ENCODE measurements at places on chromosomes 5 and 9. TPM values are rescaled to one million over a fixed set of nuclear protein-coding genes. Genes with fewer than 3 reads are reported as not detected.

Gene DMRT2
- total RNA-seq = not detected

GRCh38 chr5:93395010-93395409 is 186.0 kb downstream of the NR2F1-AS1 start:
- no peaks in the 10 kb centered on the region for H3K4me1 ChIP-seq
- H3K4me3 ChIP-seq = no peak overlapping the region
- DNase-seq = no peak
- no peaks in the 10 kb centered on the region for H3K36me3 ChIP-seq
- H3K27me3 ChIP-seq = no peaks in the 10 kb centered on the region

Gene SMIM32
- not detected for total RNA-seq

DNA sequence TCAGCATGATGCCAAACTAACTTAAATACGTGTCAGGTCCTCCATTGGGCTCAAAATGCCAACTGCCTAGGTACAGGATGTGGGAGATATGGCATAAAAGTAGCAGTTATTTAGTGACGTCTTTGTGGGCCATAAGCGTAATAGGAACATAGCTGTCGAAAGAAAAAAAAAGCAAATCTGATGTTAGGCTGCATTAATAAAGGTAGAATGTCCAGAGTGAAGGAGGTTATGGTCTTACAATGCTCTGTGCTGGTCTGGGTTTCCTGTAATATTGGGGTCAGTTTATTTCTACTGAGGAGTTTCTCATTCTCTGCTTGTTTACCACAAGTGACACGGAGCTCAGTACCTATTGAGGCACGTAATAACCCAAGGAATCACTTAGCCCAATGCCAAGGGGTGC is 33.4 kb upstream of the SYNPO start:
- DNase-seq = no peak
- H3K27ac ChIP-seq = peak overlapping the region; percentile 94
- H3K27me3 ChIP-seq = no peaks in the 10 kb centered on the region
- no peak overlapping the region for H3K4me3 ChIP-seq

DNA sequence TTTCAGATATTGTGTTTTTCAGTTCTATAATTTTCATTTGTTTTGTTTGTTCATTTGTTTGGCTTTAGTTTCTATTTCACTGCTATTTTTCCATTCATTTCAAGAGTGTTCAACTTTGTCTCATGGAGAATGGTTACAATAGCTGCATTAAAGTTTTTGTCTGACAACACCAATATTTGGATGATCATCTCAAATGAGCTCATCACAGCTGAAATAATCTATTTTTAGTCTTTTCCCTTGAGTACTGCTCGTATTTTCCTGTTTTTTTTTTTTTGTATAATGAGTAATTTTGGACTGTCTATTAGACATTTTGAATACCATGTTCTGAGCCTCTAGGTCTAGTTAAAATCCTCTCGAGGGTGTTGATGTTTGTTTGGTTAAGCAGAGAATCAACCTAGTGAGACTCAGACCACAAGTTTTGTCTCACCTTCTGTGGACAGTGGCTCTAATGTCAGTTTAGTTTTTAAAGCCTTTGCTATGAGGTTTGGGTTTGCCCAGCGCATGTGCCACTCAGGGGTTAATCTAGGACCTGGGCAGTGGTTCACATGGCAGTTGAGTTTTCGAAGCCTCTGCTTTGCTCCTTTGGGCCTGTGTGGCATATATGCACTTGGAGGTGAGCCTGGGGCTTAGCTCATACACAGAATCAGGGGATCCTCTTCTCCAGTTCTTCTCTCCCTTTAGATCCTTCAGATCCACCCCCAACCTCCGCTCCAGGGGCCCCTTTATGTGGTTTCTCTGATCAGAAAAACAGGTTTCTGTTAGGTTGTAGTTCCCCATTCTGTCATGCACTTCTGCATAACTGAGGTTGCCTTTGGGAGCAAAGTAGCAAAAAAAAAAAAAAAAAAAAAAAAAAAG is 79.8 kb downstream of the ARSB start:
- H3K27me3 ChIP-seq = no peaks in the 10 kb centered on the region
- DNase-seq = no peak
- H3K27ac ChIP-seq = peak overlapping the region; percentile 5
- H3K4me1 ChIP-seq = peaks cover 48% of the 10 kb centered on the region
- H3K36me3 ChIP-seq = no peaks in the 10 kb centered on the region

Gene GRXCR2
- not detected for total RNA-seq

GRCh38 chr5:98308960-98309359 is 464.5 kb upstream of the RGMB start:
- no peaks in the 10 kb centered on the region for H3K4me1 ChIP-seq
- no peaks in the 10 kb centered on the region for H3K36me3 ChIP-seq
- no peak overlapping the region for H3K27ac ChIP-seq

Gene CDH6
- 3.2 TPM for total RNA-seq

DNA sequence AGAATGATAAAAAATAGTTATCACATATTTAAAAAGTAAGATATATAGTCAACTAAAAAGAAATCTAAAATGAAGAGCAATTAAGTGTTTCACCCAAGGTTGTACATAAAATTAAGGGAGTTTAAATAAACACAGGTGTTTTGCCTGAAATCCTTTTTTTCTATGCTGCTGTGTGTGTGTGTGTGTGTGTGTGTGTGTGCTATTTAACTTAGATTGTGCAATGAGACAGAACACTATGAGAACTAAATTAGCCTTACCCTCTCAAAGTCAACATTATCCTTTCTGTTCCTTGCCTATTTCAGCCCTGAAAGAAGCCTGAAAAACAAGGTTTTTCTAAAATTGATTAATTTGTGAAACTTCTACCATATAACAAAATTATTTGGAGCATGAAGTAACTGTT is 516.2 kb downstream of the ELAVL2 start:
- no peaks in the 10 kb centered on the region for H3K36me3 ChIP-seq
- H3K27me3 ChIP-seq = no peaks in the 10 kb centered on the region
- H3K27ac ChIP-seq = no peak overlapping the region
- H3K4me1 ChIP-seq = no peaks in the 10 kb centered on the region

GRCh38 chr9:135770203-135770535 is 68.2 kb downstream of the KCNT1 start:
- no peaks in the 10 kb centered on the region for H3K27me3 ChIP-seq
- H3K27ac ChIP-seq = no peak overlapping the region
- H3K36me3 ChIP-seq = no peaks in the 10 kb centered on the region

Gene AQP7
- 1.9 TPM for total RNA-seq

Gene OR1L1
- total RNA-seq = not detected

Gene AGXT2
- not detected for total RNA-seq

DNA sequence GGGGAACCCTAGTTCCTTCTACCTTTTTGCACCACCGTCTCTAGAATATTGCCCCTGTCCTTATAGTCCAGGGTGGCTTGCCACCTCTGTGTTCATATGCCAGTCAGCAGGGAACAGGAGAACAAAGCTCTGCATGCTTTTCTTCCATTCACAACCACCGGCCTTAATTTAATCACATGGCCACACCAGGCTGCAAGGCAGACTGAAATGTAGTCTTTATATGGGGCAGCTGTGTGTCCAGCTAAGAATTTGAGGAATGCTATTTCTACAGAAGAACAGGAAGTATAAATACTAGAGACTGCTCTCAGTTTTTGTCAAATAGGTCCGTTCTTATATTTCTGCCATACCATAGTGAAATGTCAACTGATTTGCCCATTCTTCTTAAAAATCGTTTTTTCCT is 5.8 kb downstream of the C5orf22 start:
- peaks cover 27% of the 10 kb centered on the region for H3K36me3 ChIP-seq
- peaks cover 11% of the 10 kb centered on the region for H3K4me1 ChIP-seq
- no peak overlapping the region for H3K4me3 ChIP-seq
- no peak for DNase-seq
- H3K27ac ChIP-seq = no peak overlapping the region
- no peaks in the 10 kb centered on the region for H3K27me3 ChIP-seq

Gene FABP6
- not detected for total RNA-seq

GRCh38 chr5:132325691-132326090 is 31.5 kb downstream of the SLC22A4 start:
- DNase-seq = no peak
- no peaks in the 10 kb centered on the region for H3K4me1 ChIP-seq
- no peak overlapping the region for H3K27ac ChIP-seq
- H3K4me3 ChIP-seq = no peak overlapping the region
- no peaks in the 10 kb centered on the region for H3K27me3 ChIP-seq

Gene TMEM8B
- 14.6 TPM for total RNA-seq

GRCh38 chr9:91245431-91246313 is 116.0 kb downstream of the AUH start:
- no peaks in the 10 kb centered on the region for H3K36me3 ChIP-seq
- H3K4me1 ChIP-seq = no peaks in the 10 kb centered on the region
- H3K27ac ChIP-seq = no peak overlapping the region
- no peak overlapping the region for H3K4me3 ChIP-seq

- peak overlapping the region; percentile 79 for H3K27ac ChIP-seq
- H3K4me3 ChIP-seq = peak overlapping the region; percentile 93
- no peaks in the 10 kb centered on the region for H3K36me3 ChIP-seq
- peaks cover 16% of the 10 kb centered on the region for H3K4me1 ChIP-seq
These were observed 1.2 kb downstream of the FBXO10 start for GRCh38 chr9:37575001-37575400.

DNA sequence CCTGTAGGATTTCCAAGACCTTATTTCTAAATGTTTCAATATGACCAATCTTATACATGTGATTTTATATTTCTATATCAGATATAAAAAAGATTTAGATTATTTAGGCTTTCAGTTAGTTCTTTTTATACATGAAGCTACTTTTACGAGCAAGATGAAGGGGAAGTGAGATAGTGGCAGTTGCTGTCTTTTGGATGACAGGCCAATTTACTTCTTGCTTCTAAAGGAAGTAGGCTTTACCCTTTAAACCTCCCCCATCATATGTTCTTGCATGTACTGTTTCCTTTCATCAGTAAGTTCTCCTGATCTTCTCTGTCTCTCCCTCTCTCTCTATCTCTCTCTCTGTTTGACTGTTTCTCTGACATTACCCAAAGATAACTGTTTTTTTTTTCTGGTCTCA is 4.0 kb upstream of the TYRP1 start:
- H3K36me3 ChIP-seq = no peaks in the 10 kb centered on the region
- H3K4me3 ChIP-seq = no peak overlapping the region
- no peaks in the 10 kb centered on the region for H3K27me3 ChIP-seq
- no peaks in the 10 kb centered on the region for H3K4me1 ChIP-seq
- no peak overlapping the region for H3K27ac ChIP-seq
- DNase-seq = no peak

GRCh38 chr5:174355208-174355612 is 309.7 kb downstream of the NSG2 start:
- no peaks in the 10 kb centered on the region for H3K4me1 ChIP-seq
- DNase-seq = no peak
- H3K27ac ChIP-seq = no peak overlapping the region
- no peaks in the 10 kb centered on the region for H3K27me3 ChIP-seq
- no peak overlapping the region for H3K4me3 ChIP-seq

Gene POU5F2
- total RNA-seq = 4.6 TPM

DNA sequence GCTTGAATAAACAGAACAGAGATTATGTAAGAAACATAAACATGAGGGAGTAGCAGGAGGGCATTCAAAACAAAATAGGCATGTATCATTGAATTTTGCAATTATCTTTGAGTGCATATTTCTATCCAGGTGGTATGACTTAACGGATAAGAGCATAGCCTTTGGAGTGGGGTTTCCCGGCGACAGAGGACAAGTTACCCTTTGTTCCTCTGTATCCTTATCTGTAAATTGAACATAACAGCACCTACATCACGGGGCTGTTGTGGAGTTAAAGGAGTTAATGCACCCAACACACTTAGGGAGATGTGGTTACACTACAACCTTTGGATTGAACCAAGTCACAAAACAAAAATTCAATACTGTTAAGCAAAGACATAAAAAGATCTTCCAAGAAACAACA is 314.6 kb upstream of the KIF2A start:
- no peaks in the 10 kb centered on the region for H3K36me3 ChIP-seq
- H3K4me1 ChIP-seq = no peaks in the 10 kb centered on the region
- no peaks in the 10 kb centered on the region for H3K27me3 ChIP-seq
- no peak overlapping the region for H3K27ac ChIP-seq
